ENCODE measurements at places on chromosomes 3 and 15. TPM values are rescaled to one million over a fixed set of nuclear protein-coding genes. Genes with fewer than 3 reads are reported as not detected.

DNA sequence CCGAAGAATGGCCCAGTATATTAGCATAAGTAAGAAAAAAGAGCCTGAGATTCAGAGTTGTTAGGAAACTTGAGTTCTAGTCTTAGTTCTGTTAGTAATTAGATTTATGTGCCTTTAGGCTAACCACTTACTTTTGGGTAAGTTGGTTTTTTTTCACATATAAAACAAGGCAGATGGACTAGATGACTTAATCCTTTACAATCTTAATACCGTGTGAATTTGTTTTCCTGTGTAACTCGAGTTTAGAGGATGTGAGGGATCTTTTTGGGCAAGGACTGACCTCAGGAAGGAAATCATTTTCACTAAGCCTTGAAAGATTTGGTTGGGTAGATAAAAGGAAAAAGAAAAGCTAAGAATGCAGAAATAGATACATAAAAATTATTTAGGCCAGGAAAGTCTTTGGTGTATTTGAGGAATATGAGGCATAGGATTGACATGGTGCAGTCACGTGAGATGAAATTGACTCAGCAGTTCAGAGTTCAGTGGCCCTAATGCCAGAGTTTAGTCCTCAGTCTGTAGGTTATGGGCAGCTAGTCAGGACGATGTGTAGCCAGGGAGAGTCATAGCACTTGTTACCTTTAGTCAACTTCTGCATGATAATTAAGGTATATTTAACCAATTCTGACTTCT, 34.6 kb downstream of the PAK2 start:
- DNase-seq, result no peak

Gene NEK10
- total RNA-seq, result 9.8 TPM

Gene CLDN18
- not detected for total RNA-seq

DNA sequence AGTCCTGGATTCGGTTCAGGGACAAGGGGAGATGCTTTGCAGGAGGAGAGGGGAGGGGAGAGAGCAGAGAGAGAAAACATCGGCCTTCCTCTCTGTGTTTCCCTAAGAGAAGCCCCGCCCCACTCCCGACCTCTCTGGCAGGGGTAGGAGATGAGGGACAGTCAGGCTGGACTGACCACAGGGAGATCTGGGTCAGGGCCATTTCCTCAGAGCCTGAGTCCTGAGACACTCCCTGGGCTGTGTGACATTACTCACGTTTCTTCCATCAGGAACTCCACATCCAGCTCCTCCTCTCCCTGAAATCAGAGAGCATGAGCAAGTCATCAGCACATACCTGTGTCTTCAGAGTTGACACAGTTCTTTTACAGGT, 9.1 kb downstream of the PLA2G4D start:
- no peak for DNase-seq

GRCh38 chr15:69979262-69979661, 118.5 kb downstream of the TLE3 start:
- no peak for DNase-seq
